Pancreas (tissue), 10 donors: ENCODE measurements at places on chromosomes 16 and 17. TPM values are rescaled to one million over a fixed set of nuclear protein-coding genes. Genes with fewer than 3 reads are reported as not detected.

- no peak for DNase-seq
These were observed 56.7 kb upstream of the C17orf78 start for GRCh38 chr17:37318931-37319594.

Gene CCDC154
- 0.85 TPM for total RNA-seq

GRCh38 chr16:54867302-54867832, 63.3 kb upstream of the IRX5 start:
- no peak for DNase-seq

Gene RND2
- 0.67 TPM for total RNA-seq

- DNase-seq: peak; percentile 89
These were observed 340 bp upstream of the ROGDI start for GRCh38 chr16:4802659-4803287.

DNA sequence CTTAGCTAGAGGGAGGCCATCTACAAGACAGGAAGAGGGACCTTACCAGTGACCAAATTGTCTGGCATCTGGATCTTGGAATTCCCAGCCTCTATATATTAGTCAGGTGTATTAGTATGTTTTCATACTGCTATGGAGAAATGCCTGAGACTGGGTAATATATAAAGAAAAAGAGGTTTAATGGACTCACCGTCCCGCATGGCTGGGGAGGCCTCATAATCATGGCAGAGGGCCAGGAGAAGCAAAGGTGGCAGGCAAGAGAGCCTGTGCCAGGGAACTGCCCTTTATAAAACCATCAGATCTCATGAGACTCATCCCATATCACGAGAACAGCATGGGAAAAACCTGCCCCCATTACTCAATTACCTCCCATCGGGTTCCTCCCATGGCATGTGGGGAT, 500.2 kb downstream of the SHISA9 start:
- no peak for DNase-seq

- peak; percentile 69 for DNase-seq
These were observed 941 bp upstream of the MRPS34 start for GRCh38 chr16:1773703-1774447.

- no peak for DNase-seq
These were observed 27.2 kb downstream of the ZNF594 start for GRCh38 chr17:5164436-5164835.

- DNase-seq: no peak
These were observed 42.4 kb upstream of the MTMR4 start for GRCh38 chr17:58556833-58557250.

Gene TMEM238L
- total RNA-seq: 0.13 TPM
